ENCODE measurements at places on chromosomes 7 and 10.

DNA sequence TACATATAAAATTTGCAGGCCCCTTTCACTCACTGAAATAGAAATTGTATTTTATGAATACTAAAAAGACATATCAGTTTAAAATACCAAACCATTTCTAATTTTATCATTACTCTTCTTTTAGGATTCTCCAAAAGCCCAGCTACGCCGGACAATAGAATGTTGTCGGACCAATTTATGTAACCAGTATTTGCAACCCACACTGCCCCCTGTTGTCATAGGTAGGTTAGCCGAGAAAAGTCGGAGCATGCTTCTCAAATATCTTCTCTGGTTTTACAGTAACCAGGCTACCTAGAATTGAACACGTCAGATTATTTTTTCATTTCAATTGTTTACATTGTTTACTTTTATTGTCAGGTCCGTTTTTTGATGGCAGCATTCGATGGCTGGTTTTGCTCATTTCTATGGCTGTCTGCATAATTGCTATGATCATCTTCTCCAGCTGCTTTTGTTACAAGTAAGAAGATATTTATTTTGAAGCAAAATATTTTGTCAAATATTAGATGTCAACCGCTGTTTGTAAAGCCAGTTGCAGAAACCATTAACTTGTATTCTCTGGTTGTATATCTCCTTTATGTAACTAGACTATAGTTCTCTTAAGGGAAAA, 57.6 kb downstream of the MMRN2 start:
- DNase-seq: peak; percentile 16

DNA sequence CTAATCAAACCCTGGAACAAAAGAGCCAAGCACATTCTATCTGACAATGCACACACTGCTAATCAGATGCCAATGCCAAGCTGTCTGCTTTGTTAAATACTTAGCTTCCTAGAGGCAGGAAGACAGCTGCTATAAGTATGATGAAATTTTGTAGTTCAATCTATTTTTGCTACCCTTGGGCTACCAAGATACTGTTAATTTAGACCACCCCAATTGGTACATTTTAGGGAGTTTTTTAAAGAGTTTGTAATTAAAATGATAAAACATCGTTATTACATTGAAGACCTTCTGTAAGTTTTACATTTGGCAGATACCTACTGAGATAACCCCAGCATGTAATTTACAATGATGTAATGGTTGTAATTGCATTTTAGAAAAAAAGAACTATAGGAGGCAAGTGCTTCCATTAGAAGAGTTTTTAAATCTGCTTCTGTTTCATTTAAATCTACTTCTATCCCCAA, 268.5 kb downstream of the ADK start:
- DNase-seq: no peak

- no peak for DNase-seq
Observed at GRCh38 chr7:137987563-137987962, 14.3 kb downstream of the CREB3L2 start.

GRCh38 chr7:40881405-40881926, 746.7 kb downstream of the SUGCT start:
- no peak for DNase-seq
